Suppressor macrophage treated with lipopolysaccharide for 1 hour (primary cell): ENCODE measurements at places on chromosomes 12 and 14.

DNA sequence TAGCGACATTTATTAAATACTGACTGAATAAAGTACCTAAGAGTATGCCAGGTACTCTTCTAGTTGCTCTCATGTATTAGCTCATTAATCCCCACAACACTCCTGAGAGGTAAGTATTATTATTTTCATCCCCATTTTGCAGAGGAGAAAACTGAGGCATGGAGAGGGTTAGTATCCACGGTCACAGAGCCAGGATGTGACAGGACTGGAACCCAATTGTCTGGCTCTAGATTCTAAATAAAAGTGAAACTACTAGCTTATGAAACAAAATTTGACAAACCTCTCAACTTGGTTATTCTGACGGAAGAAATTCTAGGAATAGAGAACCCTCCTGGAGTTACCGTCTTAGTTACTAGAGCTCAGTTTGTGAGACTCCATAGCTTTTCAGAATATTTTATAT is 112.2 kb downstream of the CHST11 start:
- no peak for DNase-seq

DNA sequence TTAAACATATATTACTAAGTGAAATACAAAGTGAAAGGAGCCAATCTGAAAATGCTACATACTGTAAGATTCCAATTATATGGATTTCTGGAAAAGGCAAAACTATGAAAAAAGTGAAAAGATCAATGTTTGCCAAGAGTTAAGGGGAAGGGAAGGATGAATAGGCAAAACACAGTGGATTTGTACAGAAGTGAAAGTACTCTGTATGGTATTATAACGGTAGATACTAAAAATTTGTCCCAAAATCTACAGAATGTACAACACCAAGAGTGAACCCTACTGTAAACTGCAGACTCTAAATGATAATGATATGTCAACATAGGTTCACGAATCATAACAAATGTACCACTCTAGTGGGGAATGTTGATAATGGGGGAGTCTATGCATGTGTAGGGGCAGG is 17.8 kb downstream of the EEA1 start:
- peak; percentile 38 for DNase-seq

DNA sequence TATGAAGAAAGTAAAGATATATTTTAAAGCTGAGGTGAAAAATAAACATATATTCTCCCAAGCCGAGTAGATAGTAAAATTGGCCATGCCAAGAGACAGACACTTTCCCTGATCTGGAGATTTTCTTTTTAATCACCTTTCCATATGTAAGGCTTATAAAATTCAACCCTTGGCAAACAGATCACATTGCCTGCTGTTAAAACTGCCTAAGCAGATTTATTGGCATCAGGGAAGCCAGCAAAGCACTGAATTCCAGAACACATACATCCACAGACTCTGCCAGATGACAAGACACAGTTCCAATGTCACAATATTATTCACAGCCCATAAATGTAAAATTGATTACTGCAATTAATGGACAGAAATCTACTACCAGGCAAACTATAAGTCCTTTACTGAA is 78.2 kb upstream of the GARIN2 start:
- DNase-seq: no peak

- peak; percentile 65 for DNase-seq
These were observed 50.4 kb downstream of the DYRK2 start for GRCh38 chr12:67698672-67699581.

GRCh38 chr14:65277027-65277426 is 135.5 kb upstream of the FUT8 start:
- no peak for DNase-seq

GRCh38 chr14:63578300-63578699 is 35.1 kb upstream of the PPP2R5E start:
- DNase-seq: no peak

DNA sequence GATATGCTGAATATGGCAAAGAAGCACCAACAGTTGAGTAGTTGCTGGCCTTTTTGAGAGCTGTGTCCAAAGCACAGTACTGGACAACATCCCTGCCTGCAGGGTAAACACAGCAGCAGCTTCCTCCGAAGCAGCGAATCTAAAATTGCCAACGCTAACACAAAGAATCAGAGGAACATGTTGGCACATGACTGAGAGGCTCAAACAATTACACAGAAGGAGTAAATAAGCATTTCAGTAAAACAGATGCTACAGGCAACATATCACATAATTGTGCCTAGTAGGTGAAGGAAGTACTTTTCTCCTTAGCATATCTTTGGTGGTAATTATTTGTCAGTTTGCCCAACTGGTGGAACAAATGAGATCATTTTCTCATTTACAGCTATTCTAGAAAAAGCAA is 52.1 kb downstream of the KICS2 start:
- DNase-seq: peak; percentile 15

DNA sequence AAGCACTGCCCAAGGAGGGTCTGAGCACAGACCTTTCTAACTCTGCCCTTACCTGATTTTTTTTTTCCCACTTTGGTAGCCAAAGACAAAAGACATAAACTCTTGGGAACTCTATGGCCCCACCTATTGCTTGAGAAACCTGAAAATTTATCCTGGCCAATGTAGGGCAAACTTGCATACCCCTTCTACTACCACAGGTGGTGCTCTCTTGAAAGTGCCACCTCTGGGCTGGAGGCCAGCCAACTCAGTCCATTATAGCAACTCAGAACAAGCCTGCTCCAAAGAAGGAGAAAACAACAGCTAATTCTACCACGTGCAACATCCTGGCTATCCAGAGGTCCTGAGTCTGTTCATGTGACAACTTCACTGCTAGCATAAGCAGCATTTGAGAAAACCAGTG is 55.7 kb upstream of the ABCD2 start:
- DNase-seq: no peak

DNA sequence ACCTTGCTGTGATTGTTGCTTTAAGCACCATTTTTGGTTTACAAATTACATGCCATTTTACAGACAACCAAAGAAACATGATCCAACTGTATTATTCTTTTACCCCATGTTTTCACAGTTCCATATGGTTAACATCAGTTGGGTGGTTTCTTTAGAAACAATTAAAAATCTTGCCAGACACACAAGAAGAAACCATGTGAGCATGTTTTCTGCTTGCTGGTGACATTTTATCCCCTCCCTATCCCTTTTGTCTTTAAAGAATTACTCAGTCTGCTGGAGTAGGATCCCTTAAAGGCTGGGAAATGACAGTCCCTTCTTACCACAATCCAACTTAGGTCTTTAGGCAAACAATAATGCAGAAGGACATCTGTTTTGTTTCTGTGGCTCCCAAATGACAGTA is 121.8 kb upstream of the PLXNC1 start:
- no peak for DNase-seq

- DNase-seq: no peak
These were observed 915.4 kb upstream of the FBXO33 start for GRCh38 chr14:40347675-40348074.

- DNase-seq: no peak
These were observed 232.5 kb downstream of the BCL11B start for GRCh38 chr14:99039331-99040041.

DNA sequence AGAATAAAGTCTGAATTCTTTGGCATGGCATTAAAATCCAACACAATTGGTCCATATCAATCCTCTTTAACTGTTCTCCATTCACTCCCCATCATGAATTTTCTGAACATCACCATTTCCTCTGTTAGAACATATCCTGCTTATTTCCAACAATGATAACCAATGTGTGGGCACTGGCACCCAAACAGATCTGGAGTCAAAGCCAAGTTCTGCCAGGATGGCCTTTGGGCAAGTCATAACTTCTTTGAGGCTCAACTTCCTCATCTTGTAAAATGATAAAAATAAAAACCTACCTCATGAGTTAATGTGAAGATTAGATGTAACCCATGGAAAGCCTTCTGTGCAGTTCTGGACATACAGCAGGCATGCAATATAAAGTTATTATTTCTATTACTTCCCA is 12.5 kb downstream of the PAWR start:
- DNase-seq: no peak

DNA sequence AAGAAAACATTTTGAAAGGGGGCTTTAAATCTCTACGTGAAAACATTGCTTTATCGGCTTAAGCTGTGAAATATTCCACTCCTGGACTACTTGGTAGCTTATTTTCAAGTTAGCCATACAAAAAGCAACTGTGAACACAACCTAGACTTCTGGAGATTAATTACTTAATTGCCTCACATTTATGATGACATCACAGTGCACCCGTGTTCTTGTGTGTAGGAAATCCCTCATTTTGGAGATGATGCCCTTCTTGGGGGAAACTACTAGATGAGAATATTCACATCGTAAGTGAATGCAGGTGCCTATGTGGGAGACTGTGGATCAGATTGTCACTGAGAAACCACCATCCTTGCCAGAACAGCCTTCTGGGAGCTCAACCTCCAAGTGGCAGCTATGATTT is 10.5 kb upstream of the B4GALNT3 start:
- no peak for DNase-seq

GRCh38 chr14:52895000-52895399 is 55.9 kb downstream of the FERMT2 start:
- DNase-seq: no peak

DNA sequence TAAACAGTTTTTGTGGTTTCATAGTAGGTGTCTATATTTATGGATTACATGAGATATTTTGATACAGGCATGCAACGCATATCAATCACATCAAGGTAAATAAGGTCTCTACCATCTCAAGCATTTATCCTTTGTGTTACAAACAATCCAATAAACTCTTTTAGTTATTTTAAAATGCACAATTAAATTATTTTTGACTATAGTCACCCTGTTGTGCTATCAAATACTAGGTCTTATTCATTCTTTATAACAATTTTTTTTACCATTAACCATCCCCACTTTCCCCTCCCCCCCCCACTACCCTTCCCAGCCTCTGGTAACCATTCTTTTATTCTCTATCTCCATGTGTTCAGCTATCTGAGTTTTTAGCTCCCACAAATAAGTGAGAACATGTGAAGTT is 175.7 kb upstream of the FBXO33 start:
- DNase-seq: no peak

GRCh38 chr12:119151445-119152026 is 27.2 kb upstream of the HSPB8 start:
- no peak for DNase-seq
